Stimulated activated CD4-positive, alpha-beta T cell treated with anti-CD3 and anti-CD28 coated beads, Interleukin-1b, Interleukin-23, amount 100 ng/mL, for 24 hours (primary cell): ENCODE measurements at places on chromosomes 5 and 9.

DNA sequence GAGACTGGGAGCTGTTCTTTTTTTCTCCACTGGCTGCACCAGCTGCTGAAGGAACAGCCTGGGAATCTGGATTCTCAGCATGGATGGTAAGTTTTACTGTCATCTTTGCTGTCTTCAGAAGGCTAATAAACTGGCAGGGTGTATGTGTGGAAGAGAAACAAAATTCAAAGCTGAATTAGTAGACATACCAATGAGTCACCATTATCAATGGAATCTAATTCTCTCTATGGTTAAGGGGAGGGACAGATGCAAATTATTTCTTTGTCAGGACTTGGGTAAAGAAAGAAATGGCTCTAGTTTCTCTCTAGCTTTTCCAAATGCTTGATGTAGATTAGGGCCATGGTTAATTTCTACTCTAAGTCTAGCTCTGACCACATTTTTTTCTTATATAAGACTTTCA, 154.2 kb downstream of the MPDZ start:
- no peak for DNase-seq

DNA sequence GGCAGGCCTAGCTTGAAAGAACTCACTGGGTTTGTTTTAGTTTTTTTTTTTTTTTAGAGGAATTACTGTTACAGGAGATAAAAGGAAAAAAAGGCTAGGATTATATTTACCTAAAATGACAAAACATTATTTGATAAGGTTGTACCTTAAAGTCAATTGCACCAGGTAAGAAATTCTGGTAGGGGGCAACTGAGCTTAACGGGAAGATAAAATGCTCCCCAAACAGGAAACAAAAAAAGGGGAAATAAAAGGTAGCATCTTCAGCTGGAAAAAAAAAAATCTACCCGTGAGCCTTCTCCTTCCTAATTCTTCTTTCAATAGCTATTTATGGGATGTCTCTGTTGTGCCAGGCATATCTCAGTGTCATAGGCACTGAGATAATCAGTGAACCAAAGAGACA, 164.5 kb downstream of the PIK3R1 start:
- no peak for DNase-seq

- peak; percentile 46 for DNase-seq
These were observed 14.9 kb upstream of the FGFR4 start for GRCh38 chr5:177071666-177072385.

GRCh38 chr9:2047144-2047671, 32.1 kb downstream of the SMARCA2 start:
- DNase-seq: no peak

- no peak for DNase-seq
These were observed 64.1 kb downstream of the PLAC8L1 start for GRCh38 chr5:146041180-146041789.

- no peak for DNase-seq
These were observed 77.4 kb downstream of the SAXO1 start for GRCh38 chr9:18955626-18956025.

DNA sequence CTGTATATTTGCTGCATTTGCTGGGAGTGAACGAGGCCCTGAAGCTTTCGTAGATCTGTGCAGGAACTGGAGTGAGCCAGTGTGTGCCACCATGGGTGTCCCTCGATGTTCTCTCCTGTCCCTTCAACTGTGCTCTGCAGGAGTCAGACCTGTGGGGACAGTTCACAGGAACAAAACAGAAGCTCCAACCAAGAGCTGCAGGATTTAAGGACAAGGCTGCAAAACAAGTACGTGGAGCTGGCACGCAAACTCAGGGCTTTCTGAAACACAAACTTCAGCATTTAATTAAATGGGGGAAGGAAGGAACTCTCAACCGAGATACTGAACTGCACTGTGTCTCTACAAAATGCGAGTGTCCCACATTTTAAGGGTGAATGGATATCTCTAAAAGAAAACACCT, 24.2 kb downstream of the BASP1 start:
- DNase-seq: no peak

DNA sequence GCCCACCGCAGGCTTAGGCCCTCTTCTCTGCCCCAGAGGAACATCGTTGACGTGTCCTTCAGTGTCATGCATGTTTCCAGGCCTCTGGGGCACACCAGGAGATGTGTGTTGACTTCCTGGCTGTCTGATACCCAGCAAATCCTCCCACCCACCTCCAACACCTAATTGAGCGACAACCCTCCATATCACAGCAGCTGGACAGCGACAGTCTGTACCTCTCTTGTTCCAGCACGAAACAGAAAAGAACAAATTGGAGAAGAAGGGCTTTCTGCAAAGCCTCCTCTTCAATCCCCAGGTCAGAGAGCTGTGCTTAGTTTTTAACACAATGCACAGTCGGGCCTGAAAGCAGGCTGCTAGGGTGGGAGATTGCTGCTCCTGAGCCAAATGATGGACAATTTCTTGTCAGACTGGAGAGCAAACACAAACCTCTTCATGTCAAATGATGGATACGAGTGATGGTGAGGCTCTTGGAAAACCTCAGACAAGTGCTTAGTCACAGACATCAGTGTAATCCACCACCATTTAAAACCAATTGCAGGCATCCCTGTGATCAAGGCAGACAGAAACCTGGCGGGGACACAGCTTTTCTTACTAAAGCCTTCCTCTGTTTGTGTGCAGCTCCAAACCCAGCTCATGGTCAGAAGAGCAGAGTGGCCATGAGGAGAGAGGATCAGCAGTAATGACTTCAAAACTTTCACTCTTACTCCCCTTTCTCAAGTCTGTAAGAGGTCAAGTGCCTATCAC, 110.6 kb downstream of the EBF1 start:
- no peak for DNase-seq

- DNase-seq: no peak
These were observed 57.8 kb upstream of the ANXA1 start for GRCh38 chr9:73093740-73094379.

GRCh38 chr9:82988488-82988887, 74.5 kb downstream of the RASEF start:
- DNase-seq: no peak

DNA sequence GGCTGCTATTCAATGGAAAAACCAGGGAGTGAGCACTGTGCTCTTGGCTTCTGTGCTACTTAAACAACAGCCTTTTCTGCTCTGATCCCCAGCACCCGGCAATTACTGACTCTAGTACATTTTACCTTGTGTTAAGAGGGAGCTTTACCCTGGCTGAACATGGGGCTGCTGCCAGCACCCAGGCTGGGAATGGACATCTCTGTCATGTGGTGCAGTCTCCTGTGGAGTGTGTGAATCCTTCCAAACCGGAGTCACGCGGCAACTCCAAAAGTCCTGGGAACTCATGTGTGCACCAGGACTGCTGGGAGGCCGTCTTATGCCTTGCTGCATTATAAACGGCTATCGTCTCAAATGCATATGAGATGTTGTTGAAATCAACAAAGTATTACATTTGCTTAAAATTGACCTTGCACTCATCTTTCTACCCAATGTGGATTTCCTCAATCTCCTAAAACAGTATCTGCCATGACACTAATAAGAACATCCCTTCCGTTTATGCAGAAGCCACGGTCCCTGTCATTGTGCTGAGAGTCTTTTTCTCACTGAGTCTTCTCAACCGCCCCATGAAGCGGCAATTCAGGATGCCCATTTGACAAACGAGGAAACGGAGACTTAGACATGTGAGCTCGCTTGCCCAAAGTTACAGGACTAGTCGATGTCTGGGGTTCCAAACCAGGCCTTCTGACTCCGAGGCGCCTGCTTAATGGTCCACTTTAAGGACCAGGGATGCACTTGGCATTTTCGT, 884 bp upstream of the GSN start:
- DNase-seq: no peak

DNA sequence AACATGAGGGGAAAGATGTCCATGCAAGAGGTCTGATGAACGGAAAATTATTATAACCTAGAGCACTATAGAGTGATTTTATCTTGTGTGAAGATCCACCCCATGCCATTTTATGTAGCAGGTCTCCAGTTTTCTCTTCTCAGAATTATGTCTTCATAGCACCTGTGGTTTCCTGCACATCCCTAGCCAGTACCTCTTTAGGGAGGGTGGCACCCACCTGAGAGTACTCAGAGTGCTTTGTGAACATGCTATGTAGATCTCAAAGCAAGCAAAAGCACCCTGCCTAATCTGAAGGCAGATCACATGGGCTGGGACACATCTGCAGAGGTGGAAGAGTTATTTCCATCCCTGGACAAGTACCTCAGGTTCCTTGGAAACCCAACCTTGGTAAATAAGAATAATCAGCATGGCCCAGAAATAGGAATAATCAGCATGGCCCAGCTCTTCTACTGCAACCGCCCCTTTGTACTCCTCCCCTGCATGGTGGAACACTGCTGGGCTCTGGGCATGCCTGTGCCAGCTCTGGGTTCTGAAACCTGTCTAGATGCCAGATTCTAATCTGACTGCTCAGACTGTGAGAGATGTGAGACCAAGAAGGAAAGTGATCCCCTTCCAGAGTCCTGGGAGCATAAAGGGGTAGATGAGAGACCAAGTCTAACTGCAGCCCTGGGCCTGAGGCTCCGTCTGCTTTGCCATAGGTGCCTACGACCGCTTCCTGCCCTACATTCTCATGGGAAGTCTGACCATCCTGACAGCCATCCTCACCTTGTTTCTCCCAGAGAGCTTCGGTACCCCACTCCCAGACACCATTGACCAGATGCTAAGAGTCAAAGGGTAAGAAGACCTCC, 23.7 kb downstream of the SLC22A5 start:
- no peak for DNase-seq

- DNase-seq: no peak
These were observed 58.4 kb downstream of the PSMB7 start for GRCh38 chr9:124356745-124357390.

DNA sequence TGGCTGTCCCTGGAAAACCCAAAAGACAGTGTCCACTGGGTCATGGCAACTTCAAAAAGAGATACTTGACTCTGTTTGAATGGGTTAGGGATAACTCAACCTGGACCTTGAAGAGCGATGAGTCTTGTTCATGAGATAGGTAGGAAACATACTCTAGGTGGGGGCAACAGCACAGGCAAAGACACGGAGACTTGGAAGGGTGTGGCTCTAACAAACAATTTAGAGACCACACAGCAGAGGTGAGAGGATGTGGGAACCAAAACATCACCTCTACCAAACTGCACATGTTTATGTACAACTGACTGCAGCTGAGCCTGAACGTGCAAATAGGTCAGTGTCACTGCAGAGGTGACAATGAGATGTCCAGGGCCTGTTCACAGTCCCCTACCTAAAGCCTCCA, 247.7 kb upstream of the ADRA1B start:
- no peak for DNase-seq
